Sciatic nerve (tissue), 2 donors: ENCODE measurements at places on chromosomes 3 and 15. TPM values are rescaled to one million over a fixed set of nuclear protein-coding genes. Genes with fewer than 3 reads are reported as not detected.

DNA sequence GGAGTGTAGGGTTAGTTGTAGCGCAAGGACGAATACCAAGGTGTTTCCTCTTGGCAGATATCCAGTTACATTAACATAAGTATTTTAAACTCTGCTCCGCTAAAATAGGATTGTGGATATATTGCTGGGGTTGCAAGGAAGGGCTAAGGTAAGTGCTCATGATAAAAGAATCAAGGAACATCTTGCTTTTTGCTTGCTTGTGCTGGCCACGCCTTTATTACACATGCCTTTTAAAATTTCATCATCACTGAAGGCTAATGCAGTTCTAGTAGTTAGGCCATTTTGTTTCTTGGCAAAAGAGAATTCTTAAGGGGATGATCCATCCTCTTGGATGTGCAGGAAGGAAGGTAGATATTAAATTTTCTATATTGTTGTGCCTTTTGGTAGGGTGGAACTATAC is 415.6 kb upstream of the TPM1 start:
- DNase-seq = no peak

DNA sequence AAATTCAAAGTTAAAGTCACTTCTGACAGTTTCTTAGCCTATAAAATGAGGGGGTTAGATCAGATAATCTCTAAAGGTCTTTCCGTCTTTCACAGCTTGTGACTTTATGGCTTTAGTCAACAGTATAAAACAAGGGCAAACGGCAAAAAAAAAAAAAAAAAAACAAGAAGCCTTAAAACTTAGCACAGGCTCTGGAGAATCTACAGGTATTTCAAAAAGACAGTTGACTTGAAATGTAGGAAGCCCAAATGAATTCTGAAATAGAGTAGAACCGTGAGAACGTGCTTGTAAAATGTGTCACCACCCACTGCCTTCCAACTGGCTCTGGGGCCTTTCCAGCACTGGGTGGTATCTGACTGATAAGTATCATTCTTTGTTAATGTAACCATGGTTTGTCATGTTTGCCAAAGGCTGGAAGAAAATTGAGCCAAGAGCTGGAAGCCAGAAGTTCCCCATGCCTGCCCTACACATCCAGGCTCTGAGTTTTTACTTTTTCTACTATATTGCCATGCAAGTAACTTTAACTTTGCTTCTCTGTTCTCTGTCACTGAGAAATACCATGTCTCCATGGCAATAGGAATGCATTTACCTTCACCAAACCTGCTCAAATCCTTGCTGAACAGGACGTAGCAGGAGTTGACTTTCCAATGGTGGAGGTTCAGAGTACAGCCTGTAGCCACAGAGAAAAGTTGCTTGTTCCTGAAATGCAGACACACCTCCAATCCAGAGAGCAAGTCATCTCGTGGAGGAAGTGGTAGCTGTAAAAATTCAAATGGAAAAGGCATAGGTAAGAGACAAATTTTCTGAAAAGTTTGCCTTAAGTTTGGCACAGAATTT is 35.8 kb upstream of the THSD4 start:
- no peak for DNase-seq

GRCh38 chr15:96474231-96474664 is 143.7 kb downstream of the NR2F2 start:
- DNase-seq = no peak

DNA sequence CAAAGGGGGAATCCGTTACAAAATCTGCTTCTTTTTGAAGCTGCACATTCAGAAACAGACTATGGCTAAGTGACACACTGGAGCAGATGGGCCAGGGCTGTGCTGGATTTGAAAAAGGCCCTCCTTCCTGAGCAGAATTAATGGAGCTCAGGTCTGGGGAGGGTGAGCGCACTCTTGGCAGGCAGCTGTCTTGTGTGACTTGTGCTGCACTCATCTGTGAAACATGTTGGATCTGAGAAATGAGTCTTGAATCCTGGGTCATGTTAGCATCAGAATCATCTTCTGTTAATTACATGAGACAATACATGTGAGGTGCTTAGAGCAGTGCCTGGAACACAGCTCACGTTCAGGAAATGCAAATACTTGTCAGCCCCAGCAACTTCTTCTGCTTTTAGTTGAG is 219.6 kb downstream of the THSD4 start:
- no peak for DNase-seq

GRCh38 chr3:117874904-117875874 is 1159.5 kb downstream of the IGSF11 start:
- no peak for DNase-seq

DNA sequence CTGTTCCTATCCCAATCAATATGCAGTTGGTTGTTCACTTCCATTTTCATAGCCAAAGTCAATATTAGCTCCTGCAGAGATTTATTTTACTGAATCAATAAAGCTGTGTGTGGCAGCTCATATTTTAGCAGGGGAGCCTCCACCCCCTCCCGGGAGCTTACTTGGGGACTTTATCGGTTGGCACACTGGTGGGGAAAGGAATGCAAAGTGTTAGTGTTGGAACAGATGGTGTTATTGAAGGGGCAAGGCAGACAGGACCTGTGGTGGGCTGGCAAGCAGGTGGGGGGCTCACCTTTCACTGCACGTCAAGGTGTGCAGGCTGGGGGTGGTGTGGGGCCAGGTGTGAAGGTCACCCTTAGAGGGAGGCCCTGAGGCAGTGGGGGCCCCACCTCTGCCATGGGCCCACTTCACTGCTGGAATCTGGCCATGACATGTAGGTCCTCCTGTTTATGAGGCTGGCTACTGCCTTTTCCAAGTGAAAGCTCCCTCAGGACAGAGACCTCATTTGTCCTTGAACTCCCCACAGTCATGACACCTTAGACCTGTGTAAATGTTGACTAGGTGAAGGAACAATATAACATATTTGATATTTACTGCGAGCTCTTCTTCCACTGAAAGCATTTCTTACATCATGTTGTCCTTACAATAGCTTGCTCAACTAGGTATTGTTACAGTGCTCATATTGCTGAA is 44.0 kb upstream of the SEC22A start:
- DNase-seq = no peak

- no peak for DNase-seq
These were observed 19.9 kb downstream of the FYCO1 start for GRCh38 chr3:45975686-45976085.

DNA sequence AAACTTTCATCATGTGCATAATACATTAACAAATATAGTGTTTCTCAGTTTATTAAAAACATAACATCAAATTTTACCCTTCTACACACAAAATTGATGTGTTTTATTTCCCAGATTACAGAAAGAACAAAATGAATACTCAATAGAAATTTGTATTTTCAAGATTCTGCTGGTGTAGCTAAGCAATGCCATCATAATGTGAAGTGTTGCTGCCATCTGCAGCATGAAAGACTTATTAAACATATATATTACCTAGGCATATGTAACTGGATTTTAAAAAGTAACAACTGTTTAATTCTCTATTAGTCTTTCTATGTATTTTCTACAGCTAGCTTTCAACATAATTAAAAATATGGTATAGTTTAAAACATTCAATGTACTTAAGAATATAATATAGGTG is 27.5 kb downstream of the PLSCR5 start:
- DNase-seq = no peak

- DNase-seq = no peak
These were observed 20.0 kb upstream of the GPD1L start for GRCh38 chr3:32086464-32086863.

DNA sequence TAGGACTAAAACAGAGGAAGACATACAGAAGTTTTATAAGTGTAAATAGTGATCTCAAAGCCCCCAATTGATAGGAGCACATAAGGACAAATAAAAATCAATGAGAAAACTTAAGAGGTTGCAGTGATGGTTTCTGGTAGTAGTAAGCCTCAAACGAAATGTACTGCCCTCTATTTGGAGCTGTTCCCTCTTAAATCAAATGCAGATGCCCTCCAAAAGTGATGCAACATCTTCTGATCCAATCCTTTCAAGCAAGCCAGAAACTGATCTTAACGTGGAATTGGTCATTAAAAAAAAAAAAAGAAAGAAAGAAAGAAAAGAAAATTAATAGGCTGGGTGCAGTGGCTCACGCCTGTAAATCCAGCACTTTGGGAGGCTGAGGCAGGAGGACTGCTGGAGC is 259.3 kb downstream of the ZBTB20 start:
- no peak for DNase-seq

DNA sequence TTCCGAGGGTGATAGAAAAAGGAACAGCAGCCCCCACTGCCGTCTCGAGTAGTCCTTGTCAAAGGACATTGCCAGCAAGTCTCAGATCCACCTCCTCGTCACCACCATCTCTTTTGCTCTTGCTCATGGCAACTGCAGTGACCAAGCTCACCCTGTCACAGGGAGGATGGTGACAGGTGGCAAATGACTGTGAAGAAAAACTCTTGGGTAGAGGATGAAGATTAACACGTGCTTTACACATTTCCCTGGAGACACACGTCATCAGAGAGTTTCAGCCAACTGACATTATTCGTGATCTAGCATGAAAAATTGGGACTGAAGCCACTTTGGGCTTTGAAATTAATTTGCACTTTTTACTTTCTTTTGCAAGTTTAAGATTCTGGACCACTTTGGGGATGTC is 174.3 kb downstream of the EBLN2 start:
- no peak for DNase-seq

The ZNF385D gene
- 32.3 TPM for total RNA-seq

The GOLGA8G gene
- not detected for total RNA-seq

The STARD9 gene
- total RNA-seq = 77.3 TPM

The TMC3 gene
- 0.13 TPM for total RNA-seq

The BCL2A1 gene
- 11.6 TPM for total RNA-seq

The UBA3 gene
- 52.8 TPM for total RNA-seq
